ENCODE measurements at places on chromosomes 3 and 15.

DNA sequence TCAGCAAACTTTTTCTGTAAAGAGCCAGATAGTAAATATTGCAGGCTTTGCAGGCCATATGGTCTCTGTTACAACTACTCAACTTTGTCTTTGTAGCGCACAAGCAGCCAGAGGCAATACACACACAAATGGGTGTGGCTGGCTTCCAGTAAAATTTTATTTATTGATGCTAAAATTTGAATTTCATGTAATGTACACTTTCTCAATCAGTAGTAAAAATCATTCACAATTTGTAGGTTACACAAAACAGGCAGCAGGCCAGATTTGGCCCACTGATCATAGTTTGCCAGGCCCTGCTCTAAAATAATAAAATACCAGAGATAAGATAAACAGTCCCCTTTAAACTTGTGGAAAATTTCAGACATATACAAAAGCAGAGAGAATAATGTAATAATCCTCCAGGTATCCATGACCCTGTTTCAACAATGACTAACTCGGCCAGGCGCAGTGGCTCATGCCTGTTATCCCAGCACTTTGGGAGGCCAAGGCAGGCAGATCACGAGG, 330.3 kb downstream of the SHQ1 start:
- no peak for DNase-seq

DNA sequence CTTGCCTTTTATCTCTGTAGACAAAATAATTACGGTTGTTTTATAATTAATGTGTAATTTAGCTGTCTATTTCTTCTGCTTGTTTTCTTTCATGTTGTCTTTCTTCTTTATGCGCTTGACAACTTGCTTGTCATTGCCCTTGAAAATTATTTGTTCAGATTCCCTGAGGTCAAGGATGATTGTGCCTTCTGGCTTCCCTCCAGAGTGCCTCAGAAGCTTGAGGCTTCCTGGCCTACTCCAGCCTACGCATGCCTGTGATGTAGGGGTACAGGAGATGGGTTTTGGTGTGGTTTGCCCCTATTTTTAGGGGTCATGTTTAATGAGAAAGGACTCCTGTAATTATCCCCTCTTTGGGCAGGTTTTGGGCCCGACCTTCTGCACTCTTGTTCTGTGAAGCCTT, 231.5 kb downstream of the SV2B start:
- no peak for DNase-seq

- no peak for DNase-seq
Observed at GRCh38 chr3:112038863-112039262, 4.3 kb downstream of the TMPRSS7 start.

DNA sequence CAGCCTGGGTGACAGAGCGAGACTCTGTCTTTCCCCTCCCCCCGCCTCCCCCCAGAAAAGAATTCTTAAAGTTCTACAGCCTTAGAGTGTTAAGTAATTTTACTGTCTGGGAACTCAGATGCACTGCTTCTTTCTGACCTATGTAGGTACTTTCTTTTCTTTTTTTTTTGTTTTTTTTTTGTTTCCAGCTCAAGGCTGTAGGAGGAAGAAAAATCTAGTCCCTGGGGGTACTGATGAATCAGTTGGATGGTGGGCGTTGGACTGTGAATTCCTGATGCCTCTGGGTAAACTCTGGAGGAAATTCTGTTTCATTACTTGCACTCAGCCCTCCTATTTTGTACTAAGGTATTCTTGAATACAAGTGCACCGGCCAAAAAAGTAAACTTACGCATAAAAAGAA, 10.8 kb downstream of the GHRL start:
- DNase-seq = no peak

DNA sequence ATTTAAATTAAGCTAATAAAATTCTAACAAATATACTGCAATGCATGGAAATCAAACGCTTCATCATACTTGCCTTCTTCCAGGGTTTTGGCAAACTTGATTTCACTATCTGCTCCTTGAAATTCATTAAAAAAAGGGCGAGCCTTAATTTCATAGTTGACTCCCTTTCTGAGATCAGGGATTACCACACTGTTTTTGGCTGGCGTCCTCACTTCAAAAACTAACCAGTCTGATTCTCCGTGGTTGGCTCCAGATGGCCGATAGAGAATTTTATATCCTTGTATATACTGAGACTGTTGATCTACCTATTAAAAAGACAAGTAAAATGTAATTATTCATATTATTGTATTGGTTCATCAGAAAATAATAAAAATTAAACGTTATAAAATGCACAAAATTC, 1106.8 kb downstream of the ROBO1 start:
- no peak for DNase-seq

- no peak for DNase-seq
Observed at GRCh38 chr15:90750186-90750585, 33.0 kb downstream of the BLM start.

DNA sequence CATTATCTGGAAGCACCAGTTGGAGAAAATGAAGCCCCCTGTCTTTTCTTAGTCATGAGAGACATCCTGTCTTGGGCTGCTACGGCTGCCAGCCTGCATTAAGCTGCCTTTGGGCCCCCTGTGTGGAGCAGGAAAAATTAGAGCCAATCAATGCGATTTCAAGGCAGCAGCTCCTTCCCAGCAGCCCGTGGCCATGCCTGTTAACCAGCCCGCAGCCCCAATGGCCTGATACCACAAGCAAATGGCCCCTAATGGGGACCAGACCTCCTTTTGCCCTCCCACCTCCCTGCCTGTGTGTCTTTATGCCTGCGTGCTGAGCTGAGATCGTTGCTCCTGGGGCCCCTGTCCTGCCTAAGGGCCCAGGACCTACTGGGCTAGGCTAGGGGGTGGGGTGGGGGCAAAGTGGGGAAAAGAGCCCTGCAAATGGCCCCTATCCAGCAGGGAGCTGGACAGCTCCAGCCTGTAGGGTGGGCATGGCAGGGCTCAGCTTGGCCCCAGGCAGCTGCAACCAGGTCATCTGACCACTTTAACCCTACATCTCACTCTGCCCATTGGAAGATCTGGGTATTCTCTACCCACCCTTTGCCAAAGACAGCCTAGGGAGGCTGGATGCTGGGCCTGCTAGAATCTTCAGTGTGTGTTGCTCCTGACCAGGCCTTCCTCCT, 53.8 kb upstream of the MRPS22 start:
- DNase-seq = no peak
